ENCODE measurements at places on chromosomes 3 and 15.

- no peak for DNase-seq
These were observed 280.1 kb downstream of the NEK10 start for GRCh38 chr3:27089068-27089467.

- no peak for DNase-seq
These were observed 360.5 kb upstream of the NAALADL2 start for GRCh38 chr3:174498638-174499037.

- no peak for DNase-seq
These were observed 2.7 kb downstream of the IGF1R start for GRCh38 chr15:98651036-98651481.

- no peak for DNase-seq
These were observed 97.1 kb downstream of the MAP2K5 start for GRCh38 chr15:67639591-67639990.

DNA sequence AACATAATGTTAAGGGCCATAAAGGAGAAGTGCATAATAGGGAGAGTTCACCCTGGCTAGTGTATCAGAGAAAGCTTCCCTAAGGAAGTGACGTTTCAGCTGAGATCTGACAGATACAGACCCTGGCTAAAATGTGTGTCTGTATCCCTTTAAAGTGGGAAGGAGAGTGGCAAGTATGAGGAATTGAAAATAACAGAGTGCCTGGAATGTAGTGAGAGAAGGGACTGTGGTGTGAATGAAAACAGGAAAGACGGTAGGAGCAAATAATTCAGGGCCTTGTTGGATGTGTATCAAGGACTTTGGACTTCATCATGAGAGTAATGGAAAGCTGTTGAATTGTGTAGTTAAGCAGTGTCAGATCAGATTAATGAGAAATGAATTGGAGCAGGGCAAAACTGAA, 30.5 kb downstream of the NEO1 start:
- DNase-seq, result no peak

GRCh38 chr3:184532940-184533732, 28.4 kb upstream of the EPHB3 start:
- no peak for DNase-seq

DNA sequence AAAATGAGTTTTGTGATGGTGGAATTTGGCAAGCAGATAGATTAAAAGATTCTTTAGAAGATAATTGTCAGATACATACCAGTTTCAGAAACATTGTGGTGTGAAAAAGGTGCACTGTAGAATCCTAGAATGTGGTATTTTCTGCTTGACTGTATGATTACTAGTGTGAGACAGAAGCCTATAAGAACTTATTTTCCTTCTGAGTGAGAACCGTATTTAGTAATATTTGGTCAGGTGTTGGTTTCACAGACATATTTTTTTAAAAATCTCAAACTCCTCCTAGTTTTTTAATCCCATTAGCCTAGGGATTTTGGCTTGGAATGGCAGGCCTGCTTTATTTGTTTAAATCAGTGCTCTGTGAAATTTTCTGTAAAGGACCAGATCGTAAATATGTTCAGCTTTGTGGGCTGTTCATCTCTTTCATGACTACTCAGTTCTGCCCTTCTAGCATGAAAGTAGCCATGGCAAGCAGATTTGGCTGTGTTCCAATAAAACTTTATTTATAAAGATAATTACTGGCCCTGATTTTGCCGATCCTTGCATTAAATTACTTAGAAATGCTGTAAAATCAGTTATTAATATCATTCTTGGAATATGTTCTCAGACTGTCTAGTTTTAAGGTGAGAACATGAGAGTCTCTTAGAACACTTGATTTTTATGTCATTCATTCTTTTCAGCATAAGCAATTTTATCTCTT, 205.1 kb downstream of the ITPR1 start:
- no peak for DNase-seq

- DNase-seq, result no peak
These were observed 869.8 kb upstream of the CFAP20DC start for GRCh38 chr3:59919586-59919985.

Measured in activated CD4-positive, CD25-positive, alpha-beta regulatory T cell (primary cell).